ENCODE measurements at places on chromosomes 6 and 20.

GRCh38 chr6:12483712-12484111 is 193.6 kb downstream of the EDN1 start:
- no peak for DNase-seq

GRCh38 chr20:54014293-54014926 is 56.0 kb downstream of the BCAS1 start:
- peak; percentile 8 for DNase-seq

GRCh38 chr20:9480066-9480465 is 34.3 kb upstream of the LAMP5 start:
- DNase-seq, result no peak

DNA sequence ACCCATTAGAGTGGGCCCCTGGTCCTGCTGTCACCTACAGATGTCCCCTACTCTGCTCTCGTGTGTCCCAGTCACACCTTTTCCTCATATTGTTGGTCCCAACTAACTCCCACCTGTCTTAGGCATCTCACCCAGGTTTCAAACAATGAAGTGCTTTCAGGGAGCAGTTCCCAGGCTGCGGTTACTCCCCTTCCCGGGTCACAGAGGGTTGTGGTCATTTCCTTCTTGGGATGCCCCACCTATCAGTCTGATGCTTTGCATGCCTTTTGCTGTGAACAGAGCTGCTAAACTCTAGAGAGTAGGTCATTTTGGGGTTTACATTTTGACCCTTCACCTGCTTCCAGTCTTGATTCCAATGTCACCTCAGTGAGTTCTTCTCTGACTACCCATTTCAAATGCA is 181.6 kb downstream of the CDC5L start:
- DNase-seq, result no peak

DNA sequence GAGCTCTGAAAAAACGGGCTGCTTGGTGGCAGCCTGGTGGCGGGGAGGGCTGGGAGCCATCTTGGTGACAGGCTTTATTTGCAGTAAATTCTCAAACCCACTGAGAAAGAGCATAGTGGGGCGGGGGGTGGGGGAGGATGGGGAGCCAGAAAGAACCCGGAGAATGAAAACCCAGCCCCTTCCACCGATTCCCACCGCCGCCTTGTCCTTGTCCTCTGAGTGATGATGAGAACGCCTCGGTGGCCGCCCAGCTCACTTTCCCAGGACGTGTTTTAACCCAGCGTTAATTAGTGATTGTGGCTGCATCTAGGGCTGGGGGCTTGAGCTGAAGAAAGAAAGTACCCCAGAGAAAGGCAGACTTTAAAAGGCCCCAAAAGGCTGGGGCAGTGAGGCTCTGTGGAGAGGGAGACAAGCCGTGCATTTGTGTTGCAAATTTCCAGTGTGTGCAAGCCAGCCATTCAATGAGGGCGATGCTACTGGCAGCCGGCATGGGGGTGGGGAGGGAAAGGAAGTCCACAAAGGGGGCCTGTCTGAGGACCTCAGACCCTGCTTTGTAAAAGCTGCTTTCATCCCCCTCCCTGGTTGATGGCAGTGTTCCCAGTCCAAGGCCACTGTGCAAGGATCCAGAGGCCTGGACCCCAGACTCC is 6.2 kb upstream of the GHRH start:
- DNase-seq, result no peak

DNA sequence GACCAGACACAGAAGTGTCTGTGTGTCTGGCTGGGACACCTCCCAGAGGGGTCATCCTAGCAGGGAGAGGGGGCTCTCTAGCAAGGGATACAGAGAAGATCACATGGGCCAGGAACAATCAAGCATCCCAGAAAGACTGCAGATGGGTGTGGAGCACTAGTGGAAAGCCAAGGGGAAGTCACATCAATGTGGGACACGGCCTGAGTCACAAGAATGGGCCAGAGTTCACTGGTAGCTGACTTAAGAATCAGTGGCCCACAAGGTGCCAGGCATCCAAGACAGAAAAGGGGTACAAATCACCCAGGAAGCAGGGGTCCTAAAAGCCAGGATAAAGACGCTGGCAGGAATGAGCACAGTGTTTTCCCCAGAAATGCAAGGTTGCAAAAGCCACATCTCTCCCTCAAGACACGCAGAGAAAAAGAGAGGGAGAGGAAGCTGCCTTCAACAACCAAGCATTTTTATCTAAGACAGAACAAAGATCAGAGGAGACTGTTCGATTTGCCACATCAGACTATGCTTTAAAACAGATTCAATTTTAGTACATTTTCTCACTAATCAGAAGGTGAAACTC is 113.6 kb upstream of the DST start:
- no peak for DNase-seq

GRCh38 chr6:154974485-154975149 is 20.5 kb upstream of the TIAM2 start:
- DNase-seq, result no peak
